Ascending aorta (tissue), 2 donors: ENCODE measurements at places on chromosomes 12 and 14.

DNA sequence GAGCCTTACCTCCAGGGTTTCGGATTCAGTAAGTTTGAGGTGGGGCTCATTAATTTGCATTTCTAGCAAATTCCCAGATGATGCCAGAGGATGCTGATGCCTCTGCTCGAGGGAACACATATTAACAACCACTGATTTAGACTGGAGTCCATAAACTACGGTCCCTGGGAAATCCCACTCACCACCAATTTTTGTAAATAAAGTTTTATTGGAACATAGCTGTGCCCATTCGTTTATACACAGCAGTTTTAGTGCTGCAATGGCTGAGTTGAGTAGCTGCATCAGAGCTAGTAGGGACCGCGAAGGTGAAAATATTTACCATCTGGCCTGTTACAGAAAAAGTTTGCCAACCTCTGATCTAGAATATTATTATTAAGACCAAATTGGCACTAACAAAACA lies 73.8 kb downstream of the DNAI7 start:
- DNase-seq: no peak

- no peak for DNase-seq
Measured at GRCh38 chr14:106210650-106211049, 684.3 kb downstream of the TMEM121 start.

DNA sequence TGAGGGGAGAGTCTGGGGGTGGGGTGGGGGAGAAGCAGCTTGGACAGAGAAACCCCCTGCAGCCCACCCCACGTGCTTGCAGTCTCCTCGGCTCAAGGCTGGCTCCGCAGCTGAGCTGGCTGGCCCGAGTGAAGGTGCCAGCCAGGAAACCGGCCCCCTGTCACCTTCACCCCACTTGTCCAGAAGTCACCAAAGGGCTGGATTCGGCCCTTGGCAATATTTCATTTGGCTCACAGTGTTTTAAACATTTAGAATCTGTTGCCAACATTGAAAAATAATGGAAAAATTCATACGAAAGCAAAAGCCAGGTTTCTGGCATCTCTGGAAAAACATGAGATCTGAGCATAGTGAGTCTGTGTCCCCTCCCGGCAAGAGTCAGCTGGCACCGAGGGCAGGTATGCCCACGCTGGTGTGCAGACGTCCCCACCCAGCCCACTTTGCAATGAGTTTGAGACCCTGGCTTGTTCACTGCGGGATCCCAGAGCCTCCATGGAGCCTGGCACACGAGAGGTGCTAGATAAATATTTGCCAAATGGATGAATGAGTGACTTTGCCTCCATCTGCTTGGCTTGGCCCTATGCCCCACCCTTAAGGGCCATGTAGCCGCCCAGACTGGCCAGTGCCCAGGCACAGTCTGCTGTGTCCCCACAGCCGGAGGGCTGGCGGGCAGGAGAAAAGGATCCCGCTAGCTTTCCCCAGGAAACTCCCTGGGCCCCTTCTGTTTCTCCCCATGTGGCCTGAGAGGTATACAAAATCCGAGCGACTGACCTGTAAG lies 18.2 kb downstream of the MSI1 start:
- no peak for DNase-seq

DNA sequence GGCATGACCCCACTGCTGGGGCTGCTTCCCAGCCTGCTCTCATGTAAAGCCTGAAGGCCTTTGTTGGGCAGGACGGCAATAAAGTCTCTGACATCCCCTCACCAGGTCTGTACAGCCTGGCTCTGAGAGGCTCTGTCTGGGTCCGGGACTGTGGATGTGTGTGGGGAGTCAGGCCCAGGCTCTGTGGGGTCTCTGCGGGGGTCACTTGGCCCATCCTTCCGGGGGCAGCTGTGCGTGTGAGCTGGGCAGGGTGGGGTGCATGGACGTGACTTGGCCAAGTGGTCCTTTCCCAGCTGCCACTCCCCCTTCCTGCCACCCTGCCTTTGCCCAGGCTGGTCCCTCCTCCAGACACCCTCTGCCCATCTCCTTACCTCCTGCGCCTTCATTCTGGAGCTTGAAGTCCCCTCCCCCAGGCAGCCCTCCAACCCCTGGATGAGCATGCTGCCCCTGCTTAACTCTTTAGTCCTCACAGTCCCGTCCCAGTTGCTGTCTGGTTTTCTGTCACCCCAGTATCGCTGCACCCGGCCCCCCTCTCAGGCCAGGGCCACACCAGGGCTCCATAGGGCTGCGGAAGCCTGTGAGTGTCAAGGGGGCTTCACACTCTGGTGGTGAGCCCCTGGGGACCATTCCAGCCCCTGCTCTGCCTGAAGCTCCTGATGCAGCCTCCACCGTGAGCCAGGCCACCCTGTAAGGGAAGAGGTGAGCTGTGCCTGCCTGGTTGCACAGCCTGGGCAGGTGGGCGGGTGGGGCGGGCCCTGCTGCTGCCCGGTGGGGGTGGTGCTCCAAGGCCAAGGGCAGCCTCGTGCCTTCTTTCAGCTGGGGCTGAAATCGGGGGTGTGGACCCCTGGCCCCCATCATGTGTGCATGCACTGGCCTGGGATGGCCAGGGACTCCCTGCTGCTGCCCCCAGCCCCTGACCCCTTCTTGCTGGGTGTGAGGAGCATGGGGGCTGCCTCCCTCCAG lies 25.5 kb upstream of the KIF26A start:
- no peak for DNase-seq

- DNase-seq: no peak
Measured at GRCh38 chr14:99118046-99118721, 153.8 kb downstream of the BCL11B start.

- no peak for DNase-seq
Measured at GRCh38 chr14:85288041-85288440, 241.9 kb upstream of the FLRT2 start.
